ENCODE measurements at places on chromosomes 16 and 17. TPM values are rescaled to one million over a fixed set of nuclear protein-coding genes. Genes with fewer than 3 reads are reported as not detected.

Gene SLC47A2
- total RNA-seq = 6.2 TPM

Gene METTL23
- 14.8 TPM for total RNA-seq

Gene EXOC3L1
- 1.2 TPM for total RNA-seq

Gene MT1G
- not detected for total RNA-seq

Gene RPUSD1
- total RNA-seq = 13.6 TPM

Gene CD79B
- 0.92 TPM for total RNA-seq

Gene PKD1
- 78.2 TPM for total RNA-seq

Gene CCL14
- total RNA-seq = not detected

Gene KRTAP1-3
- not detected for total RNA-seq

Gene SLFN5
- total RNA-seq = 9.9 TPM

Gene TUBG2
- 16.6 TPM for total RNA-seq

Gene ABCA6
- 6.2 TPM for total RNA-seq

Gene SLC52A1
- total RNA-seq = not detected

Gene SGCA
- total RNA-seq = not detected

Gene KCNJ18
- not detected for total RNA-seq

Gene CCL17
- total RNA-seq = not detected

Gene TBC1D26
- total RNA-seq = 0.23 TPM

Gene OR4D1
- under 0.01 TPM for total RNA-seq

Gene GP1BA
- total RNA-seq = not detected

Gene OTOA
- total RNA-seq = 0.69 TPM

Gene RNF43
- 1.4 TPM for total RNA-seq

Gene MMP25
- 0.92 TPM for total RNA-seq

Gene CHD9NB
- total RNA-seq = 2.8 TPM

Gene RGS11
- 10.1 TPM for total RNA-seq

Gene TBC1D3
- not detected for total RNA-seq

Gene ABCA8
- 7.4 TPM for total RNA-seq

Gene FOXF1
- 0.92 TPM for total RNA-seq

Gene SLC6A2
- not detected for total RNA-seq

Gene CACNG4
- total RNA-seq = 69.9 TPM

Gene RNF157
- total RNA-seq = 42.2 TPM
